ENCODE measurements at places on chromosomes 7 and 10.

- no peak for DNase-seq
These were observed 9.7 kb downstream of the MDFIC start for GRCh38 chr7:114931656-114932011.

DNA sequence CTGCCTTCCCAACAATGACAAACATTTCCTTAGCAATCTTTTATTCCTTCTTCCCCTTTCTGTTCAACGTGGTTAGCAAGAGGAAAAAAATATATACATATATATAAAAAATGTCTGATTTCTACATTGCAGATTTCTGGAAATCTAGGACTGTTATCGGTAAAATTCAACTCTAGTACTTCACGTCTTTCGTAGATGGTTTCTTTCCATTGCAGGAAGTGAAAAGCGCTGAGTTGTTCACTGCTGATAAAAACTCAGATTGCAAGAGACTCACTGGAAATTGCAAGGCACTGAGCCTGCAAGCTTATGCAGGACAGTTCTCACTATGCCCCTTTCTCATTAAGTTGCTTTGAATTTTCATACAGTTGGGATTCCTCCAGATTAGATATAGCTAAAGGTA is 23.9 kb downstream of the KIN start:
- no peak for DNase-seq

- DNase-seq: no peak
These were observed 16.3 kb upstream of the ORAI2 start for GRCh38 chr7:102417105-102417504.

- no peak for DNase-seq
These were observed 15.7 kb downstream of the PPP1R3C start for GRCh38 chr10:91617072-91617609.

DNA sequence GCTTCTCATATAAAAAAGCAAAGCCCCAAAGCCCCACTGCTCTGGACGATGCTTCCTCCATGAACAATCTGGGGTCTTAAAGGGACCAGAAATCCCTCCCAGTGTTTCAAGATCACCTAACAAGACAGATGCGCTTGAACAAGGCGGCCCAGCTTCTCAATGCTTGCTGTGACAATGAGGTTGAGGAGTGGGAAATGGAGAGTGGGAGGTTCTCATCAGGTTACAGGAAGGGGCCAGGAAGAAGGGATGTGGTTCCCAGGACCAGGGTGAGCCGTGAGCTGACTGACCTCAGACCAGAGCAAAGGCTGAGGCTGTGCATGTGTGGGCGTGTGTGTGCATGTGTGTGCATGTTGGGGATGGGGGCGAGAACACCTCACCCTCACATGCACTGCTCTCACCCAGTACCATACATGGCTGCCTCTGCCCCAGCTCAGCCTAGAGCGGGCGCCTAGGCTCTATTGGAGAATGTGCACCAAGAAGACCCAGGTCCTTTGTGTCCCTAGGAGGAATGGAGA is 220.8 kb upstream of the GPR26 start:
- DNase-seq: no peak

- DNase-seq: no peak
These were observed 819 bp downstream of the TMED4 start for GRCh38 chr7:44580945-44581878.

DNA sequence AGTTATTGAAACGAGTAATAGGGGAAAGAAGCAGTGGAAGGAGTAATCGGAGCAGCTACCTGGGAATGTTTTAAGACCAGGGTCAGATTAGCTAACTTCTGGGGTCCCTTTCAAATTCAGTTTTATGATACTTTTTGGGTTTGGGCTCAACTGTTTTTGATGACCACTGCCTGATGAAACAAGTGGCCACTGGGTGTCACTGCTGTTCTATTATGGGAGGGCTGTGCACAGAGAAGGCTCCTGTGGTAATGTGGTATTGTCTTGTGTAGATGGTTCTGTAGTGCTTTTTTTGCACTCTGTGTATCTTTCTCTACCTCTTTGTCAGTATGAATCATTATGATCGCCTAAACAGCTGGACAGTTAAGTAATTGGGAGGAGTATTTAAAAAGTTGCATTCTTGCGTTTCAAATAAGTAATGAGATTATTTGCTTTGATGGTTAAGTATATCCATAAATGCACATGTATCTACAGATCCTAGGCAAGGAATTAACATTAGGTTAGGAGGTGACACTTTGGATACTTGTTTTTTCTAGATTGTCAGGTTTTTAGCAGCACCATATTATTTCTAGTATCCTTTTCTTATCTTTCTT is 128.4 kb downstream of the ABCA13 start:
- DNase-seq: no peak

GRCh38 chr10:128875956-128876736 is 590.9 kb upstream of the MGMT start:
- no peak for DNase-seq

- no peak for DNase-seq
These were observed 382.2 kb upstream of the NRP1 start for GRCh38 chr10:33716501-33717267.

- no peak for DNase-seq
These were observed 3.4 kb upstream of the ZNF503 start for GRCh38 chr10:75404815-75405597.

DNA sequence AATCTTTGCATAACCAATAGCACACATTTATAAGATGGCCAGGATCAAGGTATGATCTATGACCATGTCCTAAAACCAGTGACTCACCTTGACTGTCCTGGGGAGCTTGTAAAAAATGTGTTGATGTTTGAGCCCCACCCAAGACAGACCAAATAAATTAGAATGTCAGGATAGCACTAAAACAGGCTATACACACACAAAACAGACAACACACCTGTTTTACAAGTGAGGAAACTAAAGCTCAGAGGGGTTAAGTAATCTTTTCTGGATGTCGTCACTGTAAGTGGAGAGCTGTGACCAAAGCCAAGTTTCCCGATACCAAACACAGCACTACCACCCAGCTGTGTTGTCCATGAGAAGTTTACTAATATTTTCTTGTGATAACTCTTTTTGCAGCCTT is 84.5 kb downstream of the AVL9 start:
- no peak for DNase-seq

DNA sequence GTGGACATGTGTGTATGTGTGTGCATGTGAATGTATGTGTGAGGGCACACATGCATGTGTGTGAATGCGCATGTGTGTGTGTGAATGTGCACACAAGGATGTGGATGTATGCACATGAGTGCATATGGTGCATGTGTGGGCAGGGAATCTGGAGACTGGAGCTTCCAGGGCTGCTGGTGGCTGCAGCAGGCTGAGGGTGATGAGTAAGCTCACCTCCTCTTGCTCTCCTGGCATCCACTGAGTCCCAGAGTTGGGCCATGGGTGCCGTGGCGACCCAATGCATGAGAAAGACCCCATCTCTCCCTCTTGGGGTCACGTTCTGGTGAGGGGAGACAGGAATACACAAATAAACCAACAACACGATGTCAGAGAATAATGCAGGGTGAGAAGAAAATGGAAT is 33.3 kb upstream of the COL13A1 start:
- DNase-seq: no peak

- DNase-seq: no peak
These were observed 68.7 kb upstream of the CHST15 start for GRCh38 chr10:124162136-124162535.

DNA sequence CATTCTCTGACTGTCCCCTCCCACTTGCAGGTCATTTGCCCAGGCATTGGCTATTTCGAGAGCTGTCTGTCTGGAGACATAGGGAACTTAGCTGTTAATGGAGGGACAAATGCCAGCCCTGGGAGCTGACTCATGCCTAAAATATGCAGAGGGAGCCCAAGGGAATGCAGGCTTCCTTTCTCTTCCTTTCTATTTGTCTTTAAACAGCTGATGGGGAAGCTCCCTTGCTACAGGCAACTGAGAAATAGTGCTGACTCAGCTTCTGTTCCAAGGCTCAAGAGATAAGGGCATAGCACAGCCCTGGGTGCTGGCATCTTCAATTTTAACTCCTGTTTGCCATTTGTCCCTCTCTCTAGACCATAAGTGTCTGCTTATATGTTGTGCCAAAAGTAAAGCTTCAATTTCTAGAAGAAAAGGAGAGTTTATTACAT is 82.7 kb upstream of the C1GALT1 start:
- no peak for DNase-seq

- no peak for DNase-seq
These were observed 98.5 kb upstream of the ANK3 start for GRCh38 chr10:60488111-60488669.

- no peak for DNase-seq
These were observed 374.4 kb downstream of the PAXIP1 start for GRCh38 chr7:154628556-154628955.

GRCh38 chr7:80311313-80311712 is 176.7 kb downstream of the GNAI1 start:
- no peak for DNase-seq

- no peak for DNase-seq
These were observed 32.1 kb upstream of the CCSER2 start for GRCh38 chr10:84296091-84296981.

GRCh38 chr10:42553064-42553407 is 85.3 kb downstream of the ZNF33B start:
- DNase-seq: no peak
